CD4-positive, CD25-positive, alpha-beta regulatory T cell (primary cell): ENCODE measurements at places on chromosomes 11 and 22. TPM values are rescaled to one million over a fixed set of nuclear protein-coding genes. Genes with fewer than 3 reads are reported as not detected.

WBP2NL gene
- 0.73 TPM for polyA plus RNA-seq

KIAA1671 gene
- polyA plus RNA-seq = 0.80 TPM

PPFIA1 gene
- polyA plus RNA-seq = 11.3 TPM

MLC1 gene
- 0.28 TPM for polyA plus RNA-seq

CHRM1 gene
- polyA plus RNA-seq = not detected

OR8D4 gene
- polyA plus RNA-seq = not detected

OR5T2 gene
- polyA plus RNA-seq = not detected

SLCO2B1 gene
- polyA plus RNA-seq = not detected

PAAF1 gene
- polyA plus RNA-seq = 28.2 TPM

XKR3 gene
- not detected for polyA plus RNA-seq

AQP11 gene
- polyA plus RNA-seq = 0.32 TPM

DBX1 gene
- not detected for polyA plus RNA-seq

P2RX3 gene
- not detected for polyA plus RNA-seq

RIMBP3B gene
- 0.32 TPM for polyA plus RNA-seq

MAPK8IP2 gene
- polyA plus RNA-seq = not detected

MTMR3 gene
- polyA plus RNA-seq = 14.3 TPM

ANKK1 gene
- polyA plus RNA-seq = 0.49 TPM

PIH1D2 gene
- not detected for polyA plus RNA-seq

BLID gene
- polyA plus RNA-seq = not detected
